ENCODE measurements at places on chromosomes 5 and 9.

DNA sequence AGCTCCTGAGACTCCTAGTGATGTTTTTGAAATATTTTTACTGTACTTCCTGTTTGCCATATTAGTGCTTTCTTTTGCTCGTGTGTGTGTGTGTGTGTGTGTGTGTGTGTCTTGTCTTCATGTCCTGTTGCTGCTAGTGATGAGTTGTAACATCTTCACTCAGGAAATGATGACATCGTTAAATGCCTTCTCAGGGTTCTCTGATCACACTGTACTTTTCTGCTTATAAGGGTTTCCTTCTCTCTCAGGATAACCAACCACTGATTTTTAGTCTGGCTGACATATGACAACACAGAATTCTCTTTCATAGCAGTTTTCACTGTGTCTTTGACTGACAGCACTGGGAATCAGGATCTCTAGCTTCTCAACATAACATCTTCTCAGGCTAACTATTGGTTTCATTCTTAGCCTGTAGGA, 16.1 kb downstream of the SV2C start:
- DNase-seq, result no peak

GRCh38 chr9:110114086-110114858, 93.7 kb downstream of the C9orf152 start:
- DNase-seq, result no peak

DNA sequence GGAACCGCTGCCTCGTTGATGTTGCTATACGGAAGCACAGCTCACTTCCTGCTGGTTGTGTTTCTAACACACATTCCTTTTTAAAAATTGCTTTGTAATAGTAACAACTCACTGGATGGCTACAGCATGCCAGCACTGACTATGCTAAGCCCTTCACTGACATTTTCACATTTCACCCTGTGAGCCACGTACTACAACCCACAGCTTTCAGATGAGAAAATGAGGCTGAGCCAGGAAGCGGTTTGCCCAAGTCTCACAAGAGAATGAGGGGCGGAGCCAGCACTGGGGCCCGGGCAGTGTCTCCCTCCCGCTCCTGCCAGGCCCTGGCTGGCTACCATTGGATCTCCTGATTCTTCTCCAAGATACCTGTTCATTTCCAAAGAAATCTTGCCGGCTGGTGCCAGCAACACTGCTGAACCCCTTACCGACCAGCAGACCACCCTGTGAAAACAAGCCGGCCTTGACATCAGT, 38.3 kb downstream of the FAM78A start:
- DNase-seq, result peak; percentile 71

GRCh38 chr9:125889476-125890419, 142.6 kb downstream of the PBX3 start:
- DNase-seq, result peak; percentile 9

- DNase-seq, result no peak
Observed at GRCh38 chr5:38250763-38251448, 7.5 kb upstream of the EGFLAM start.

- no peak for DNase-seq
Observed at GRCh38 chr5:175856408-175857100, 14.8 kb upstream of the CPLX2 start.

DNA sequence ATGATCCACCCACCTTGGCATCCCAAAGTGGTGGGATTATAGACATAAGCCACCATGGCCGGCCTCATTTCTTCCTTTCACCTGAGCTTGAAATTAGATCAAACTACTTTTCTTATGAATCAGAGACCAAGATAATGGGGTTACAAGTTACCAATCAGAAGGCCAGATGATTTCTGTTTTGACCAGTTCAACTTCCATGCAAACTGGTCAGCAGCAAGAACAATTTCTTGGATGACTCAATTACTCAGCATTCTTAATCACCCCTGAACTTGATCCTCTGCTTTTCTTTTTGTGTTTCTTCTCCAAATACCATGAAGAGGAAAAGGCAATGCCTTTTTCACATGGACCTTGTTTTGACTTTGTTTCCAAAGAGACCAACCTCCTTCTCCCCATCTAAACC, 10.0 kb upstream of the PLIN2 start:
- no peak for DNase-seq

GRCh38 chr5:73129143-73129542, 8.8 kb downstream of the TMEM171 start:
- DNase-seq, result no peak

All from stimulated activated naive B cell treated with anti-CD40 and anti-IgM and Interleukin-4, amounts not matched to agents 10 μg/mL and 1 μg/mL and 100 μg/mL, for 72 hours (primary cell).